ENCODE measurements at places on chromosomes 16 and 17.
A peak's percentile ranks its signal among the peaks of the same experiment; 100 is the strongest.

DNA sequence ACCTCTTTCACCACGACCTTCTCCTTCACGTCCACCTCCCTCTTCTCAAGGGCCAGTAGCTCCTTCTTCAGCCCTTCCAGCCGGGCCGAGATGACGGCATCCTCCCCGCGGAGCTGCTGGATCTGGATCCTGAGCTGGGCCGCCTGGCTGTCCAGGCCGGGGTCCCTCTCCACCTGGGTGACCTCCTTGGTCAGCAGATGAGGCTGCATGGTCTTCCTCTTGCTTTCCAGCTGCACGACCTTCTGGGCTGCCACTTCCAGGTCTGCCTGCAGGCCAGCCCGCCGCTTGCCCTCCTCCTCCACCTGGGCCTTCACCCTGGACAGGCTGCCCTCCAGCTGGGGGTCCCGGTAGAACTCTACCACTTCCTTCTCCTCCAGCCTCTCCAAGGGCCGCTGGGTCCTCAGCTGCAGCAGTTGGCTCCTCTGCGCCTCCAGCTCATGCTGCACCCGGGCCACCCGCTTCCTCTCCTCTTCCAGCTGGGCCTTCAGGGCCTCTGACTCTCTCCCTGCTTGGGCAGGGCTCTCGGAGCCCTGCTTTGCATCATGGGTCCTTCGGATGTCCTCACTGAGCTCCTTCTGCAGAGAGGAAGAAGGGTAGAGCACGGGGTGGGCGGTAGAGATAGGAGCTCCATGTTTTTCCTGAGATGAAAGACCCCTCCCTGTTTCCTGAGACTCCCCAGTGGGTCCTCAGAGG lies 9.5 kb downstream of the CDK3 start:
- DNase-seq: no peak

DNA sequence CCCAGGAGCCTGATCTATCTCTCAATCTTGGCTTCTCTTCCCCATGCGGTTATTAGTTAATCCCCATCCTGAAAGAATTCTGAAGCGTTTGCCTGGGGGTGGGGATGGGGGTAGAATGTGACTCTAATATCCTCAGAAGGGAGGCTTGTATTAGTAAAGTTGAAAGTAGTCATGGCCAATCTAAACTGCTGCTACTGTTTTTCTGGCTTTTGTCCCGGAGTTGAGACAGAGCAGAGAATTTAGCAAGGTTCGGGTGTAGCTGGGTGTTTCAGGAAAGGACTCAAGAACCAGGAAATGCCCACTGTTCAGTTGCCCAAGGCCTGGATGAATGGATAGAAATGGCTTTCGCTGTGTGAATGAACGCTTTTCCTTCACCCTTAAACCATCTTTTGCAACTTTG lies 17.6 kb upstream of the ITGAM start:
- peak; percentile 2 for DNase-seq

DNA sequence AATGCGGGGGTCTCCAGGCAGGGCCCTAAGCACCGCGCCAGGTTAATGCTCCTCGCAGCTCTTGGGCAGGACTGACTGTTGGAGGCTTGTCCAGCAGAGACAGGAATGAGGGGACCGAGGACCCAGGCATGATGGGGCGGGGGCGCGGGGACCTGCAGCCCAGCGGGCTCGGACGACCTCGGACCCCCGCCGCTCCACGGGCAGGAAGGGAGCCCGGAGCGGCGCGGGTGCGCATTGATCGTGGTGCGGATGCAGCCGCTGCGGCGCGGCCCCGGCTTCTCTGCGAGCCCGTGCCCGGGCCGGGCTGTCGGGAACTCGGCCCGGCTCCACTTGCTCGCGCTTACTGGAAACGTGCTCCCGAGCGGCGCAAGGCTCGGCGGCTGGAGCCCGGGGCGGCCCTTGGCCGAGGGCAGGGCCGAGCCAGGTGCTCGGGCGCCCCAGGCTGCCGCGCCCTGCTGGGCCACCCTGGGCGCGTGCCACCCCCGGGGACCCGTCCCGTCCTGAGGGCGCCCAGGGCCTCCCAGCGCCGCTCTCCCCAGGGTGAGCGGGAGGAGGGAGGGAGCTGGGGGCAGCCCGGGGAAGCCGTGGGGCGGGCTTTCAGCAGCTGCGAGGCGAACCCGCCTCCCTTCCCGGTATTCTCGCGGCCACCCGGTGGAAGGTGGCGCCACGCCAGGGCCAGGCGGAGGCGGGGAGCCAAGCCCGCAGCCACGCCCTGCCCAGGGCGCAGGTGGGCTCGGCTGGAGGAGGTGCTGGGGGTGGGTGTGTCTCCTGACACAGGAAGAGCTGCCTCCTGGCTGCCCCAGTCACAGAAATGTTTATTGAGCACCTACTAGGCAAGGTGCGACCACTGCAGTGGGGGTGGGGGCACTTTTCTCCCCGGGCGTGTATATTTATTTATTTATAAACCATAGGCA lies 45.9 kb downstream of the SOCS3 start:
- DNase-seq: no peak

GRCh38 chr16:4091240-4092012 lies 24.8 kb downstream of the ADCY9 start:
- no peak for DNase-seq

DNA sequence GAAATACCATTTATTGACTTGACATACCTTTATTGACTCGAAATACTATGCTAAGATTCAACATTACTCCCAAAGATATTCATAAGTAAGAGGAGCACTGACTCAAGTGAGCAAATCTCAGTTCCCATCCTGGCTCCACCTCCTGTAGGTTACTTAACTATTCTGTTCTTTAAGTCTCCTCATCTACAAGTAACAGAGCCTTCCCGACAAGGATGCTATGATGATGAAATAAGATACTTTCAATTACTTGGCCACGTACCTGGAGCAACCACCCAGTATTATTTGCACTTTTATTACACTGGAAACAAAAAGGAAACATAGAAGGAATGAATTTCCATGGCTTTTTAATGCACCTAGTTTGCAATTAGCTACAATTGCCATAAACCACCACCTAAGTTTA lies 16.3 kb downstream of the KANSL1 start:
- no peak for DNase-seq

Data from fibroblast of the conjunctiva (primary cell).